Gastrocnemius medialis (tissue), 4 donors: ENCODE measurements at places on chromosomes 12 and 14. TPM values are rescaled to one million over a fixed set of nuclear protein-coding genes. Genes with fewer than 3 reads are reported as not detected.

CABP1 gene
- 0.62 TPM for total RNA-seq

GRCh38 chr14:68753690-68754089 lies 39.2 kb downstream of the ZFP36L1 start:
- DNase-seq, result no peak
- H3K4me3 ChIP-seq, result no peak overlapping the region
- peaks cover 9% of the 10 kb centered on the region for H3K4me1 ChIP-seq
- H3K27ac ChIP-seq, result no peak overlapping the region
- no peaks in the 10 kb centered on the region for H3K27me3 ChIP-seq
- no peaks in the 10 kb centered on the region for H3K36me3 ChIP-seq

DNA sequence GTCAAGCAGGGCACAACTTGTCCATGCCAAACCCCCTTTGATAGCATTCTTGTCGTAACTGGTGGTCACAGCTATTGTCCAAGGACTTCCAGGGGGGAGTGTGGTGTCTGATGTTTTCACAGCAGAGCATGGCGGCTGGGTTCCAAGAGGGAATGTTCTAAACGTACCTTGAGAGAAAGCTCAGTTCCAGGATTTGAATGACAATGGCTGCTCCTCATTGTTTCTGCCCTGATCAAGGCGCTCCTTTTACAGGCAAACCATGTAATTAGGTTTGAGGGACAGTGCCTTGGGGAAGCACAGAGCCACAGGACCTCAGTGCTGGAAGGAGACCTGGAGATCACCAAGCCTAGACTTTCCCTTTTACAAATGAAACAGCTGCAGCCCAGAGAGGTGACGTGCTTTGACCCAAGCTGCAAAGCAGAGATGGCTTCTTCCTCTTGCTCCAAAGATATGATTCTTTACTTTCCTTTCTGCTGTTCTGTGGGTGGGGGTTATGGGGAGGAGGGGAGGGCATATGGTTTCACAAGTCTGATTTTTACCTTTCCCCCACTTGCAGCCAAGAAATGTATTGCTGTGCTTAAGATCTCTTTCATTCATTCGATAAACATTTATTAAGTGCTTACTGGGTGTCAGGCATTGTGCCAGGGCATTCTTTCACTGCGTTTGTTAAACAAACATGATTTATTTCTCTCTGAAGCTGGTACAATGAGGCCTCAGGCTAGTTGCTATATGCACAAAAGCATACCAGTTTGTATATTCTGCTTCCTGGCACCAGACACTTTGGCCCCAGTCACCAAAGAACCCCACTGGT lies 172.8 kb downstream of the KTN1 start:
- no peaks in the 10 kb centered on the region for H3K36me3 ChIP-seq
- no peaks in the 10 kb centered on the region for H3K4me1 ChIP-seq
- no peaks in the 10 kb centered on the region for H3K27me3 ChIP-seq
- H3K27ac ChIP-seq, result no peak overlapping the region
- no peak overlapping the region for H3K4me3 ChIP-seq

DNA sequence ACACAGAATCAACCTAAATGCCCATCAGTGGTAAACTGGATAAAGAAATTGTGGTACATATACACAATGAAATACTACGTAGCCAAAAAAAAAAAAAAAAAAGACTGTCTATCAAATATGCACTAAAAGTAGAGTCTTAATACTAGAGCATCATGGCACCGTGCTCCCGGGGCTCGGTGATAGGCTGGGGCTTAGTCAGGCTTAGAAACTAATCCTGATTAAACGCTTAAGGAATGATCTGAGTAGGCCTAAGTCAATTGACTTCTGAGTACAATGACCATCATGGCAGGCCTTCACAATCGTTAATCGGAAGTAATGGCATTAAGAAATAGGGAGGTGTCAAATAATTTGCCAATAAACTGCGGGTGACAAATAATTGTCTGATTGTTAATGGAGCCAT lies 9.7 kb downstream of the PLBD1 start:
- no peak for DNase-seq
- H3K36me3 ChIP-seq, result no peaks in the 10 kb centered on the region
- H3K4me1 ChIP-seq, result peaks cover 10% of the 10 kb centered on the region
- no peaks in the 10 kb centered on the region for H3K27me3 ChIP-seq
- no peak overlapping the region for H3K4me3 ChIP-seq
